ENCODE measurements at places on chromosomes 7 and 10. TPM values are rescaled to one million over a fixed set of nuclear protein-coding genes. Genes with fewer than 3 reads are reported as not detected.

DNA sequence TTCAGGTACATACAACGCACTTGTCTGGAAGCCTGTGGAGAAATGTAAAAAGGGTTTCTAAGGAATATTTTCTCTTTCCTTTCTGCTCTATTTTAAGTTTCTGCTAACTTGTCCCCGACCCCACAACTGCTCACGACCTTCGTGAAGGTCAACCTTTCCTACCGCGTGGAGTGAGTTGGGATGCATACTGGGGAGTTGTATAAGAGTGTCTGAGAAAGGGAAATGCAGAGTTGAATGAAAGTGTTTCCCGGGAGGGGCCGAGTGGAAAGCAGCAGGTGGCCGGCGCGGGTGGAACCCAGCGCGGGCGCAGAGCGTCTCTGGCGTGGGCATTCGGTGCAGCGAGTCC is 17.9 kb upstream of the ACBD5 start:
- no peak for DNase-seq

GRCh38 chr7:150830937-150831336 is 21.4 kb upstream of the AOC1 start:
- DNase-seq, result no peak

DNA sequence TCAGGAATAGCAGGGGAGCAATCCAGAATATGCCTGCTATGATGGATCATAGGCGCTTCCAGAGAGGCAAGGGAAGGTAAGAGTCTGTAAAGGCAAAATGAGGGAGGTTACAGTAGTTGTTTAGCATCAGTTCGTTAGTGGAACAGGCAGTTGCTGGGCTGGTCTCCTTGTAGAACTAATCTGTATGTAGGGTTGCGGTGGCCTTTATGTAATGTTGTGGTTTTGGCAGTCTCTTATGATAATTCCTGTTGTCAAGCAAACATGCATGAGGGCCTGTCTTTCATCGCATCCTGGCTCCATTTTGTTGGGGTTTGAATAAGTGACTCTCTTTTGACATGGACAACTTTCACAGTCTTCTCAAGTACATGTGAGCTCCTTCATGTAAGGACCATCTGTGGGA is 427.8 kb upstream of the LRGUK start:
- peak; percentile 73 for DNase-seq

Gene FGFBP3
- total RNA-seq, result 0.53 TPM

Gene GNGT1
- 0.65 TPM for total RNA-seq

Gene GSDME
- 24.4 TPM for total RNA-seq

Gene FKBP6
- total RNA-seq, result not detected

Measured in SJCRH30 (cell line).